ENCODE measurements at places on chromosomes 1 and 21.

DNA sequence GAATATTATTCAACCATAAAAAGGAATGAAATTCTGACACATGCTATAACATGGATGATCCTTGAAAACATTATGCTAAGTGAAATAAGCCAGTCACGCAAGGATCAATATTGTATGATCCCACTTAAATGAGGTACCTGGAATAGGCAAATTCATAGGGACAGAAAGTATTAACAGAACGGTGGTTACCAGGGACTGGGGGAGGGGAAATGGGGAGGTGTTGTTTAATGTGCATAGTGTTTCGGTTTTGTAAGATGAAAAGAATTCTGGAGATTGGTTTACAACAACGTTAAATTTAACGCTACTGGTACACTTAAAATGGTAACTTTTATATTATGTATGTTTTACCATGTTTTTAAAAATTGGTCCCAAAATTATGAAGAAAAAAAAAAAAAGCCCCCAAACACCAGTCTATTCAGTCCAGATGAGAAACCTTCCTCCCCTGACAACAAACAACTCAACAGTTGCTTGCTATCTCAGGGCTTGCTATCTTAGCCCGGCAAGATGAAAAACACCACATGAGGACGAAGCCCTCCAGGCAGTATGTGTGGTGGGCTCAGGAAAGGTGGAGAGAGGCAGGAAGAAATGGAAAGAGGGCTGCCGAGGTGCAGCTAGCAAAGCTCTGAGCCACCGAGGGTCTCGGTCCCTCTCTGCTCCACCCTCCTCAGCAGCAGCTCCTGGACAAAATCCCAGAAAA, 8.5 kb downstream of the NUAK2 start:
- no peak for DNase-seq

GRCh38 chr1:231407547-231408396, 14.3 kb downstream of the EGLN1 start:
- DNase-seq = no peak

DNA sequence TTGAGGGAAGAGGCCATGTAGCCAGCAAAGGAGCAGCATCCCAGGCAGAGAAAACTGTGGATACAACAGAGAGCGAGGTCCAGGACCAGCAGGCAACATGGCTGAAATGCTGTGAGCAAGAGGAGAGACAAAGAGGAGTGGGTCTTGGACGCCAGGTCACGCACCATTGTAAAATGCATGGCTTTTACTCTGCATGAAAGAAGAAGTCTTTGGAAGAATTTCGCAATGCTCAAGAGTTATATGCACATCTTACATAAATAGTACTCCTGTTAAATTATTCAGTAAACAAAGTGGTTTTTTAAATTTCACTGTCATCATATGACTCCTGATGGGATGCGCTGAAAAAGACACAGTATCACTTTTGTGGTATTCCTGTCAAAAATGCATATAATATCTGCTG, 3.5 kb downstream of the CD244 start:
- no peak for DNase-seq

- DNase-seq = no peak
Measured at GRCh38 chr1:14294860-14295536, 303.5 kb upstream of the KAZN start.

DNA sequence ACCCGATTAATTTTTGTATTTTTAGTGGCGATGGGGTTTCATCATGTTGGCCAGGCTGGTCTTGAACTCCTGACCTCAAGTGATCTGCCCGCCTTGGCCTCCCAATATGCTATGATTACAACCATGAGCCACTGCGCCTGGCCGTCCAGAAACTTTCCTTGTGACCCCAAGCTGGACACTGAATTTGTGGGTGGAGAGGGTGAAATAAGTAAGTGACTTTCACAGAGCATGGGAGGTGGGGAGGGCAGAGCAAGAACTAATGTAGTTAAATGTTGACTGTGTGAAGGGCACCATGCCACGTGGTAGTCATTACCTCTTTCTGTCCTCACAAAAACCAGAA, 2.7 kb upstream of the UTP11 start:
- DNase-seq = no peak

GRCh38 chr1:36420409-36420808, 22.7 kb upstream of the LSM10 start:
- no peak for DNase-seq

DNA sequence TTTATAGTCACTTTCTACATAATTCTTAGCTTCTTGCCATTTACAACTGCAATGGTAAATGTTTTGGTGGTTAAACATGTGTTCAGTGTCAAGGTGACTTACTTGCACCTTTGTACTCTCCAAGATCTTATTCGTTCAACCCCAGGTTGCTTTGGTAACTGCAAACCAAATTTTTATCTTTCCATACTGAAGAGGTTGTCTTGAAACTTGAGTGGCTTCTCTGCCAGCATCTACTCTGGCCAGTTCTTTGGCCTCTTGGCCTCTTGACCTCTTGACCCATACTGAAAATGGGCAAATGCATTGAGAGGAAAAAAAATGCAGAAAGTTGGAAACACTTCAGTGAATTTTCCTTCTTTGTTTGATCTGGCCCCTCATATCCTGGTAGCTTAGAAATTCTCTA, 88.0 kb upstream of the LRRC7 start:
- DNase-seq = no peak

Data from NCI-H2107 (cell line).